ENCODE measurements at places on chromosomes 16 and 17.

GRCh38 chr17:1111599-1112443 is 68.0 kb downstream of the ABR start:
- DNase-seq = no peak

DNA sequence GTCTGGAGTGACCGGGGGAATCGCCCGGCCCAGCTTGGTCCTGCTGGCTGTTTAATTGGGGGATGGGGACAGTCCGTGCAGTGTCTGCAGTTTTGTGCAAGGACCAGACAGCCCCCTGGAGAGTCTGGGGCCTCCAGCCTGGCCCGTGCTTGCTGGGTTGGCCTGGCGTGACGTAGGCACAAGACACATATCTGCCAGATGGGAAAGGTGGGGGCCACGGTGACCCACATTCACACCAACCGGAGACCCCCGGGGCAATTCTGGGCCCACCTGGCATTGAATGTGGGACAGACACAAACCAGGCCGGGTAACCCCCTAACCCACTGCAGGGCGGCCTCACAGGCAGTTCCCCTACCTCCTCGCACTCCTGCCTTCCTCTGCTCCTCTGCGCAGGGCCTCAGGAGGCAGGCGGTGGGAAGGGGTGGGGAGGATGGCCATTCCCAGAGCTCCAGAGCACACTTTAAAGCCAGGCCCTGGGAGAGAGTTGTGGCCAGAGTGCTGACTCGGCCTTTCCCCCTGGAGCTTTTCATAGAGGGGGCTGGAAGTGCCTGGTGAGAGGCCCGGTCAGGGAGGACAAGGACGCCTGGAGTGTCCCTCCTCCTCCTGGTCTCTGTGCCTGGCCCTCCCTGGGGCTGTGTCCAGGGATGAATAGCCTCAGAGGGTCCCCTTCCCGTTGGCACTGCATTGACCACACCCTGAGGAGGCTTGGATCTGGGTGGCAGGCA is 1.5 kb downstream of the MRC2 start:
- DNase-seq = no peak

GRCh38 chr17:8922928-8923327 is 42.6 kb downstream of the PIK3R5 start:
- DNase-seq = no peak

- no peak for DNase-seq
These were observed 22.8 kb downstream of the COTL1 start for GRCh38 chr16:84595052-84595481.

DNA sequence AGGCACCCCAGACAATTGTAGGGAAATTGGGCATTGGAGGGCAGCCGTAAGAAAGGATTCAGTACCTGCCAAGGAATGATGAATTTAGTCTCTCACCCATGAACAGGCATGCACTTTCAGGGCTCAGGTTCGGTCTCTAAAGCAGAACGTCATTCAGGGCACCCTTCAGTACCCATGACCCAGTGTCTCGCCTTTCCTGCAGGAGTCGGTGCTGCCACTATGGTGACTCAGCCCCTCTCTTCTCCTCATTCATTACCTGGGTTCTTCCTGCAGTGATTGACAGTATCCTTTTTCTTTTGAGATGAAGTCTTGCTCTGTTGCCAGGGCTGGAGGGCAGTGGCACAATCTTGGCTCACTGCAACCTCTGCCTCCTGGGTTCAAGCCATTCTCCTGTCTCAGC is 8.4 kb downstream of the SOST start:
- DNase-seq = no peak

DNA sequence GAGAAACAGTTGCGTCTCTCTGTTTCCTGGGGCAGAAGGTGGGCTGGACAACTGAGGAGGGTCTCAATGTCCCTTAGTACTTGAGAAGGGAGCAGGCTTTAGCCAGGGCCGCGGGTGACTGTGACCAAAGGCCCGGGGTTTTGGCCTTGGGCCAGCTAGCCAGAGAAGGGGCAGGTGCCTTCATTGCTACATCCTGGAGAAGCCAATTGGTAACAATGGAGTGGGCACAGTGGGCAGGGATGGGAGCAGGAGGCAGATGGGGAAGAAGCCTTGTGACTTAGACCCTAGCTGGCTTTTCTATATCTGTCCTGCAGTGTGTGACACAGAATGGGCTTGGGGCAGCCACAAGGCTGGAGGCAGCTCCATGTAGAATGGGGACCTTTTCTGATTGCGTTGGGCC is 46.0 kb downstream of the CLEC16A start:
- no peak for DNase-seq

DNA sequence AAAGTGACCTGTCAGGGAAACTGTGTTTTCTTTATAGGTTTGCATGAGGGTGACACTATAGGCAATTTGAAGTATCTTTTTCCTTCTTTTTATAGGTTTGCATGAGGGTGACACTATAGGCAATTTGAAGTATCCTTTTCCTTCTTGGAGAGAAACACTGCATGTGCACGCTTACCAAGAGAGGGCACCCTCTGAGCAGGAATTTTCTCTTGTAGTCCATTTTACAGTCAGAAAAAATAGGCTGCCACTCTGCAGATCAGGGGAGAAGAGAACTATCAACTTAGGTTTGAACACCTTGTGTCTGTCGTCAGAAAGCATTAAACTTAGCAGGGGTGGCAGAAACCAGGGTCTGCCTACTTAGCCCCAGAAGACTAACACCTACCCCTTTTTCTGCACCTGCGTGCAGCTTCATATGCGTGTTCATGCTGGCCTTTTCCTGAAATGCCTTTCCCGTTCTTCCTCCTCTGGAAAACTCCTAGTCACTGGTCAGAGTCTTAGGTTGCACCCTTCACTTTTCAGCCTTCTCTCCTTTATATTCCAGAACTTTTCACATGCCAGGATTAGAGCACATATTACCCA is 16.4 kb upstream of the SMIM36 start:
- peak; percentile 31 for DNase-seq
